ENCODE measurements at places on chromosomes 6 and 20.
A peak's percentile ranks its signal among the peaks of the same experiment; 100 is the strongest.

DNA sequence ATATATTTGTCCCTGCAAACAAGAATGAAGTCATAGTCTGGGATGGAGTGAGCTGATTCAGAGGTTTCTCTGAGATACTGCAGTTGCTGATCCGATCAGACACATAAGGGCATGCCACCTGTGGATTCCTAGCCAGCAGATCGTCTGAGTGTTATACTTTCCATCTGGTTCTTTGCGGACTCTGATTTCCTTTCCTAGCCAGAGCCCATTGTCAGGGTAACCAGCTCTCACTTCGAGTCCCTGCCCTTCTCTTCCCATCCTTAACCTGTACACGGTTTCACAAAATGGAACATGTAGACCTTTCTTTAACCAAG is 100.9 kb downstream of the TMEM200A start:
- no peak for DNase-seq

DNA sequence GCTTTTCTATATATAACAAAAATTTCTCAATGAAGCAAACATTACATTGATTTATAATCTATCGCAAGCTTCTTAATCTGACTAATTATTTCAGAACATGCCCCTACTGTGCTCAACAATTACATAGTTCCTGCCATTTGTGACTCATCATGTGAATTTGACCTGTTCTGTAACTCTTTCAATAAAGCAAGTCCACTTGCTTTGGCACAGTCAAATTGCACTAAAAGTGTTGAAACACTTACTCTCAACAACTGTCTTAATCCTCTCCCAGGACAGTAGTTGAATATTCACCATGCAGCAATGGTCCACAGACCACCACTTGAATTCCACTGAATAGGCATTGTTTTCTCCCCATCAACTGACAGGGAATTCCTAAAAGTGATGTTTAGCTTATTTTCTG is 67.7 kb upstream of the SPTLC3 start:
- no peak for DNase-seq

DNA sequence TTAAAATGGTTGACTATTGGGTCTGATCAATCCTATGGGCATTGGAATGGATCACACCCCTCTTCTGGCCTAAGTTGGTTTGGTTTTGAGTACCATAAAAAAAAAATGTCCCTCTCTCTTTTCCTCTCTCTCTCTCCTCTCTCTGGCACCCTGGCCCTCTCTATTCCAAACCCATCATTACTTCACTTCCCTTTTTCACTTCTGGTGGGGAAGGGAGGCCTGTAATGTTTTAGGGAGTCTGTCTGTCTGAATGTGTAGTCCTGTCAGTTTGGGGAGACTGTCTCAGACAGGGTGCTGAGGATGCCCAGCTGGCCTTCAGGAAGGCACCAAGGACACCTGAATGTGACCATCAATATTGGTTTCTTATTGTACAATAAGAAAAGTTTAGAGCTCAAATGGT is 165.8 kb downstream of the CD24 start:
- no peak for DNase-seq

GRCh38 chr20:31943052-31943471 is 8.8 kb downstream of the PDRG1 start:
- DNase-seq, result no peak

GRCh38 chr20:63323357-63323981 is 30.5 kb downstream of the COL20A1 start:
- DNase-seq, result no peak

GRCh38 chr6:120451508-120451907 is 882.8 kb downstream of the TBC1D32 start:
- DNase-seq, result no peak

DNA sequence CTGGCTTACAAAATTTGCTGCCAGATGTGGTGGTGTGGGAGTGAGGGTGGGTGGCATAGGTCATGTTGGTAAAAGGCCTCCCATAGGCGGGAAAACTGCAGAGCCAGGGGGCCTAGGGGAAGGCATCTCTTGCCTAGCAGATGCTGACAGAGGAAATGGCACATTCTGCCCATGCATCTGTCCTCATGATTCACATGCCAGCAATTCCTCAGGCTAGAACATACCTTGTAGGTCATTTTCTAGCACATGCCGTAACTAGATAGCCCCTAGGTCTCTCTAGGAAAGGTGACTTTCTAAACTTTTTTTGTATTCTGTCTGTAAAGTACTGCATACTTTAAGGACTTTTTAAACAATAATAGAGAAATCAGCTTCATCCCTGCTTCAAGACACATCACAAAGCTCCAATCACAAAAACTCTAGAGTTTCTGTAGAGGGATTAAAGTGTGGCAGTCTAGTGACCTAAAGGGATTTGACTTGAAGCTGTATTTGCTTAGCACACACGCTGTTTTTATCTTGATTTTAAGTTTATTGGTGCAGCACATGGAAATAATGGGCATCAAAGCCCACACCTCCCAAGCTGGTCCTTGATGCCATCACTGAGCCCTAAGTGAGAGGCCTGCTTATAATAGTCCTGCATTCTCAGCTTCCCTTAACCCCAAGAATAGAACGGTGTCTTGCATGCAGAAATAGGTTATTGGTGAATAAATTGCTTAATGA is 55.2 kb downstream of the ANKEF1 start:
- DNase-seq, result no peak

GRCh38 chr20:32779500-32780211 is 17.5 kb downstream of the DNMT3B start:
- peak; percentile 84 for DNase-seq

DNA sequence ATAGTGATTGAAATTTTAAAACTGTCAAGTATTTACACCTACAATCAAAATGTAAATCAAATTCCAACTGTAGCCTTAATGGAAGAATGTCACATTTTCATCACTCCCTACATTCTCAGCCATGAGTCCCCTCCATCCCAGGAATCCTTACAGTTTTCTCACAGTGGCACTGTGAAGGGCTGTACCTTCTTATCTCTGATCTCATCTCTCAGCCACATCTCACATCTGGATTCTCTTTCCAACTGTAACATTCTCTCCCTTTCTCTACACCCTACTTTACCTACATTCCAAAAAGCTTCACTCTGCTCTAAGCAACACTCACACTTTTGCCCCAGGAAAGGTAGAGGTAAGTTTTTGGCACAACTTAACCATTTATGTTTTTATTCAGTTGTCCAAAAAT is 8.9 kb upstream of the MARCKS start:
- no peak for DNase-seq

GRCh38 chr20:4697189-4697830 is 24.4 kb upstream of the PRND start:
- no peak for DNase-seq

- no peak for DNase-seq
Measured at GRCh38 chr6:158030380-158031300, 49.0 kb downstream of the SYNJ2 start.

- DNase-seq, result no peak
Measured at GRCh38 chr6:163195721-163196691, 218.5 kb upstream of the QKI start.

DNA sequence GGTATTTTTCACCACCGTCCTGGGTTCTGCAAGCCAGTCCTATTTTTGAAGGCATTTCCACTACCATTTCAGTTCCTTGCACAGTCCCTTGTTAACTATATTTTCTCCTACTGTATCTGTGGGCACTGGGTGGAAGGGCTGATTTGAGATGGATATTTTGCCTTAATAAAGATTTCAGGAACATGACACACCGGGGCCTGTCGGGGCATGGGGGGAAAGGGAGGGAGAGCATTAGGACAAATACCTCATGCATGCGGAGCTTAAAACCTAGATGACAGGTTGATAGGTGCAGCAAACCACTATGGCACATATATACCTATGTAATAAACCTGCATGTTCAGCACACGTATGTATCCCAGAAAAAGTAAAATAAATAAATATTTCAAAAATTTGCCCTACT is 22.4 kb downstream of the STK38 start:
- no peak for DNase-seq

DNA sequence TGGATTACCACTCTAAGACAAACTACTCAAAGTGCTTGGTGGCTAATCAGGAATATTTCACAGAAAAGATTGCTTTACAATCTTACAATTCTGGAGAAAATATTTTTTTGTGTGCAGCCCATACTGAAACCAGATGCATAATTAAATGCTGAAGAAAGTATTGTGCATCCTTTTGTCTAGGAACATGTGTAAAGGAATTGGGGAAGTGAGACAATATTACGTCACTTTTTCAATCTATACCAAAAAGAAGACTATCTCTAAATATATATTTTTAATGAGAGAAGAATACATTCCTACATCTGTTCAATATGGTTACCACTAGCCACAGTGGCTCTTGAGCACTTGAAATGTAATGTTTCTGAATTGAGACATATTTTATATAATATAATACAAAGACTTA is 992.5 kb upstream of the ADGRB3 start:
- DNase-seq, result no peak

DNA sequence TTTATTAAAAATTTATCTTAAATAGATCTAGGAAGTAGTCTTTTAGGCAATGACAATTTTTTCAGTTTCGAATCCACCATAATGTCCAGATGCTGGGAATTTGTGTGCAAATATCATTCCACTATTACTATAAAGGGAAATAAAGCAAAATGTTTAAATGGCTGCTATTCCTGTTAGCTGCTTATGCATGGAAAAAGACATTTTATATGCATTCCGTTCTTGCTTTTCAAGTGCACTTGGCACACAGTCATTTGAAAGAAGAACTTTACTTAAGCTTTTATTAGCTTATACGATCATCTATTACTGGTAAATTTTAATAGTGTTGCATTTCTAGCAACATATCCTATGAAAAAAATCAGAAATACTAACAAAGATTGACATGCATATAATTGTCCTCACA is 42.0 kb downstream of the PRL start:
- no peak for DNase-seq

DNA sequence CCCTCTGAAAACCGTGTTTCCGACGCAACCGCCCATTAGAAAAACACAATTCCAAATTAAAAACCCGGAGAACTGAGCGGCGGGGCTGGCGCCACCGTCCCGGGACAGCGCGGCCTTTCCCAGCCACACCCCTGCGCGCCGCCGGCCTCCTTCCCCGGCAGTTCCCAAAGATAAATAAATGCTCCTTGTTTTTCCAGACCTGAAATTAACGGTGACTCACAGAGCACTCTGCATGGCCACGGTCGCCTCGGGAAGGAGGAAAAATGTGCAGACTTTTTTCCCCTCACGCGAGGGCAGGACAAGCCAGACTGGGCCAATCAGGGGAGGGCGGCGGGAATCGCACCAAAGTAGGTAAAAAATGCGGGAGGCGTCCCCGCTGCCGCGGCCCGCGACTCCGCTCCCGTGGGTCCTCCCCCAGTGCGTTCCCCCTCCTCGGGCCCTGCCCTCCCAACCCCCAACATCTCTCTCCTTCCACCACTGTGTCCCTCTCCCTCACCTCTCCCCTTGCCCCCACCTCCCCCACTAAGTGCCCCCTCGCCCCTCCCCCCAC is 828 bp upstream of the DSTN start:
- peak; percentile 71 for DNase-seq

DNA sequence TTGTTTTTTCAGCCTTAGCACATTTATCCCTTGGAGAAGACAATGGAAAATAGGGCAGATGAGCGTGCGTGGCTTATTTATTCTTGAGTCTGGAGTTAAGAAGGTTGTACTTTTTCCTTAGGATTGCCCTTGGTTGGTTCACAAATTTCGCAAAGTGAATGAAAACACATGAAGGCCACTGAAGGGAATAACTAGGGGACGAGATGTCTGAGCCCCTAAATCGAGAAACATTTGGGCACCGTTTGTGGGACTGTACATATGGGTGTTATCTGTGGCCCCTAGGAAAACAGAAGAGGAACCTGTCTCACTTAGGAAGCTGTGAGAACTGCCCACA is 19.4 kb upstream of the TRIM27 start:
- DNase-seq, result no peak

DNA sequence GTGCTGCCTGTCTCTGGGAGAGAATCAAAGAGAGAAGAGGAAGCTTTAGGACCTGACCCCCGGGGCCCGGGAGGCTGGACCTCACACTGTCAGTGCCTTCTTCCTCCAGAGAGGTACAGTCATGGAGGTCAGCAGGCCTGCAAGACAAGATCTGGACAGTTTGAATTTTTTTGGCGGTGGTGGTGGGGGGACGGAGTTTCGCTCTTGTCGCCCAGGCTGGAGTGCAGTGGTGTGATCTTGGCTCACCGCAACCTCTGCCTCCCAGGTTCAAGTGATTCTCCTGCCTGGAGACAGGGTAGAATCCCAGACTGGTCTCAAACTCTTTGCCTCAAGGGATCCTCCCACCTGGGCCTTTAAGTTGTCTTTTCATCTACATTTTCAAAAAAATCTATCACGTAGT is 34.4 kb downstream of the NR2E1 start:
- no peak for DNase-seq

DNA sequence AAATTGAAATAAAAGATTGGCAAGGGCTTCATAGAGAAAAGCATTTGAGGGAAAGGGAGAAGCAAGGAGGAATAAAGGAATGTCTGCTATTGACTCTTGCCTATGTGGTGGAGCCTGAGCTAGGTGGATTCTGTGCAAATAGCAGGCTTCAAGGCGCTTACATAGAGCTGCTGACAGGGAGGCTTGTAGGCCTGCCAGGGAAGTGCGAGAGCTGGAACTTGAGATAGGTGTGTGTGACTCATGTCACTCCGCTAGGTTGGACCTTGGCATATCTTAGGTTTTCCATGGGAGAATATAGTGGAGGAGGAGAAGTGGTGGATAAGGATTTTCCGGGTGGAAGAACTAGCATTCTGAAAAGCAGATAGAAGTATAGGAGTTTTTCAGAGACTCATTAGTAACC is 14.0 kb downstream of the SNRNP48 start:
- DNase-seq, result no peak

GRCh38 chr6:79719248-79719960 is 88.3 kb downstream of the SH3BGRL2 start:
- DNase-seq, result no peak

DNA sequence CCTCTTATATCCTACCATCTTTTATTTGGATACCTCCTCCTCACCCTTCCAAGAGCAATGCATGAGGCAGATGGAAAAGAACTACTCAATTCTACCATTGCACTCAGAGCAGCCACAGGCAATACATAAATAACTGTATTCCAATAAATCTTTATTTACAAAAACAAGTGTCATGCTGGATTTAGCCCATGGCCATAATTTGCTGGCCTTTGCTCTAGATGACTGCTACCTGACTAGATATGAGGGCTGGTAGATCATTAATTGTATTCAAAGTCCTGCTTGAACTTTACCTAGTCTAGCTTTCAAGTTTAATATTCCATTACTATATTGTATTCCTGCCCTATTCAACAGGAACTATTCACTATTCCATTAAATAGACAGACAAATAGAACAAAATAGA is 37.1 kb downstream of the AFG1L start:
- DNase-seq, result no peak

- DNase-seq, result peak; percentile 32
Measured at GRCh38 chr6:33672808-33673207, 38.7 kb downstream of the UQCC2 start.

Data from nephron progenitor cell (in vitro differentiated cells).